ENCODE measurements at places on chromosomes 7 and 10.

DNA sequence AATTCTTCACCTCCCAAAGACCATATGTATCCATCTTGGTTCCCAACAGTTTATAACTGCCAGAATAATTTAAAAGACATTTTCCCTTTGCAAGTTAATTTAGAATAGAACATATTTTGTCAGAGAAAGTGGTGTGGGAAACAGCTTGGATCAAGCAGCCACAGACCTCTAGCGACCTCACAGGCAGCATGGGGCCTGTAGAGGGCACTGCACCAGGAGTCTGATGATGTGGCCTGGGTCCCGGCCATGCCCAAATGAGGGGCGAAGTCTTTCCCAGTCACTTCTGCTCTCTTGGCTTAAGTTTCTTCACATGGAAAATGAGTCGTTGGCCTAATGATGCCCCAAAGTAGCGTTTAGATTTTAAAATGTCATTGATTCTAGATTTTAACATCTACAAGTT lies 243.2 kb downstream of the SDK1 start:
- DNase-seq: no peak

GRCh38 chr10:94439275-94439861 lies 37.0 kb downstream of the TBC1D12 start:
- no peak for DNase-seq

GRCh38 chr7:147145194-147145593 lies 1028.6 kb downstream of the CNTNAP2 start:
- DNase-seq: no peak

DNA sequence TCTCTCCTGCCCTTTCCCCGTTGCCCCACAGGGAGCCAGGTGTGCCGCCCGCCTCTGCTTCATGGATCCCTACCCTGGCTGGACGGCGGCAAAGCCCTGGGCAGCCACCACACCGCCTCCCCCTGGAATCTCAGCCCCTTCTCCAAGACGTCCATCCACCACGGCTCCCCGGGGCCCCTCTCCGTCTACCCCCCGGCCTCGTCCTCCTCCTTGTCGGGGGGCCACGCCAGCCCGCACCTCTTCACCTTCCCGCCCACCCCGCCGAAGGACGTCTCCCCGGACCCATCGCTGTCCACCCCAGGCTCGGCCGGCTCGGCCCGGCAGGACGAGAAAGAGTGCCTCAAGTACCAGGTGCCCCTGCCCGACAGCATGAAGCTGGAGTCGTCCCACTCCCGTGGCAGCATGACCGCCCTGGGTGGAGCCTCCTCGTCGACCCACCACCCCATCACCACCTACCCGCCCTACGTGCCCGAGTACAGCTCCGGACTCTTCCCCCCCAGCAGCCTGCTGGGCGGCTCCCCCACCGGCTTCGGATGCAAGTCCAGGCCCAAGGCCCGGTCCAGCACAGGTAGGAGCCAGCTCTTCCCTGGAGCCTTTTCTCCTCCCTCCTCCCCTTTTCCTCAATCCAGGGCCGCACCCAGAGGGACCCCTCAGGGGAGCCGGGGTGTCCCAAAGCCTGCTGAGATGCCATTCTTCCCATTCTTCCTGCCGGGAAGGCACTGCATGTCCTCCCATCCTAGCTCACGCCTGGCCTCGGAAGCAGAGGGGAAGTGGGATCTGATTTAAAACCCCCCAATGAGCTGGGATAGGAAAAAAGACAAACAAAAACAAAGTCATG lies 4.0 kb downstream of the GATA3 start:
- no peak for DNase-seq

DNA sequence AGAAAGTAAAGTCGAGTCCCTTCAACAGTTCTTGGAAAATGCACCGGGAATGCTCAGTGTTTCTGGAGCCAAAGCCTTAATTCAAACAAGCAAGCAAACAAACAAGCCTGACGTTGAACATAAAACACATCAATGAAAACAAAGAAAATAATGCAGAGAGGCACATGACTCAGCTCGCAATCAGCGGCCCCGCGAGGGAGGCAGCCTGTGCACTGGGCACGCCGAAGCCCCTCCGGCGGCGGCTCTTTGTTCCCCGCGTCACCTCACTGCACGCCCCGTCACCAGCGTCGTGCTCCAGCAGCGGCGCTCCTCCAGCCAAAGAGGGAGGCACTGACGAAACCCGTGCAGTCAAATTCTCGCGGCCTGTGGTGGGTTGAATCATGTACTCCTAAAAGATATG lies 151.5 kb downstream of the DNAJB6 start:
- no peak for DNase-seq

- no peak for DNase-seq
Measured at GRCh38 chr7:98216941-98217622, 5.8 kb downstream of the BHLHA15 start.

DNA sequence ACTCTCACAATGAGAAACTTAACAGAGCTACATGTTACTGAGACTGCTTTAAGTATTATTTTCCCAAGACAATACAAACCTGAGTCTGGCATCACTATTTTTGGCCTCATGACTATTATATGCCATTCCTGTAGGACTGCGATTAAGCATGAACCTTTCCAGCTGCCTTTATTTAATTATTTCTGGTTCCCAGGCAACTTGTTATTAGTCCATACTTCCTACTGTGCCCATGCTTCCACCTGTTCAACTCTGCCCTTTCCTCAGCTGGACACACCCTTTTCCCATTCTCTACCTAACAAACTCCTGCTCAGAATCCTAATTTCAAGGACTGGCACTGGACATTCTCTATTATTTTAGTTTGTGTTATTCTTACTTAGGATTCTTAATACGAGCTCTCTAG lies 8.1 kb upstream of the CROT start:
- DNase-seq: no peak

Data from stimulated activated CD4-positive, alpha-beta T cell treated with anti-CD3 and anti-CD28 coated beads, Interleukin-1b, Interleukin-23, amount 100 ng/mL, for 24 hours (primary cell).